ENCODE measurements at places on chromosomes 7 and 10. TPM values are rescaled to one million over a fixed set of nuclear protein-coding genes. Genes with fewer than 3 reads are reported as not detected.

- DNase-seq: no peak
These were observed 9.5 kb downstream of the PLXDC2 start for GRCh38 chr10:19825700-19826099.

DNA sequence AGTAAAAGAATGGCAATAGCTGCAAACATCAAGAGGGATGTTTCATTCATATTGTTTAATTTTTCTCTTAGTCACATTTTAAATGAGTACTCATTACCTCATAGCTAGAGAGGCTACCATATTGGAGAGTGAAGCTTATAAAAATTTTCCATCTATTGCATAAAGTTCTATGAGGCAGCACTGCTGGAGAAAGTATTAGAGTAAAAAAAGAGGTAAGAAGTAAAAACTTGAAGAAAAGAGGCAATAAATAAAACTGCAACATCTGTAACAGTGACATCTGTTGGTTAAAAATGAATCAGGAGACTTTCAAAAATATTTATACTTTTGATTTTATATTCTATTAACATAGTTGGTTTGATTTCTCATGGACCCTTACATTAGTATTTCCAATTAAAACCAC, 284.5 kb upstream of the SEMA3D start:
- no peak for DNase-seq

Gene CHAT
- total RNA-seq: not detected

DNA sequence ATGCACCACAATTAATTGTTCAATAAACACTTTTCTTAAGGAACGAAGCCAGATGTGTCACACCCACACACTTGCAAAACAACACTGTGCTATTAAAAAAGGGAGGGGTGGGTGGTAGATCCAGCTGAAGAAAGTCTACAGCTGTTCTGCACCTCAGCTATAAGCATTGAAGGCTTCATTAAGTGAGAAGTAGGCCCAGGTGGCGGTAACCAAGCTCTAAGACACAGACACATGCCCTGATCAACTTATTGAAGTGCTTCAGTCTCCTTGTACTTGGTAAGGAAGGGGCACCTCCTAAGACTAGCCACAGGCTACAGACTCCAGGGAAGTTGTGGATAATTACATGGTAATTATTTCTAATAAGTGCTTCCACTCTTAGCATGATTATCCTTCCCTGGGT, 4.5 kb upstream of the CPVL start:
- DNase-seq: no peak

- no peak for DNase-seq
These were observed 253.4 kb downstream of the GALNT17 start for GRCh38 chr7:71385330-71385729.

DNA sequence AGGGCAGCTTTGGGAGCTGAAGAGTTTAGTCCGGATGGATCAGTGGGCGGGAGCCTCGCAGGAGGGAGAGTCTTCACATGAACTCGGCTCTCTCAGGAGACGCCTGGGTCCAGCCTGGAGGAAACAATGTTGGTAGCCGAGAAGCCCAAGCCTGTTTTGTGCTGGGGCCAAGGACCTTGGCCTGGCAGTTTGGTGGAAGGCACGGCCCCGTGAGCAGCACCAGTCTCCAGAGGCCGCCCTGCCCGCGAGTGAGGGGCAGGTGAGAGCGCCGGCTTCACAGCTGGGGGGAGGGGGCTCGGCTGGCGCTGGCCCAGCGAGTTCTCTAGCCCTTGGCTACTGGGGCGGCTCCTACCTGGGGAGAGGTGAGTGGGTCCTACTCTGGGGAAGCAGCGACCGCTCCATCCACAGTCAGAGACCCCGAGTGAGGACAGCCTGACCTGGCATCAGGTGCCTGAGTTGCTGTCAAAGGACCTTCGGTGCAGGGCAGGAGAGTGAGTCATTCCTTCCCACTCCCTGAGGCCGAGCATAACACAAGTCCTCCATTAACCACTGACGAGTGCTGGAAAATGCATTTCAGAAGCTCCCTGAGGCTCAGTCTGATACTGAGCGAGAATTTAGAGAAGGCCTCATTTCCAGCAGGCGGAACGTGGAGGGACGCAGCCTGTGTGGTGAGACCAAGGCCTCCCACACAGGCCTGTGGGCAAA, 89.3 kb upstream of the DIP2C start:
- no peak for DNase-seq

DNA sequence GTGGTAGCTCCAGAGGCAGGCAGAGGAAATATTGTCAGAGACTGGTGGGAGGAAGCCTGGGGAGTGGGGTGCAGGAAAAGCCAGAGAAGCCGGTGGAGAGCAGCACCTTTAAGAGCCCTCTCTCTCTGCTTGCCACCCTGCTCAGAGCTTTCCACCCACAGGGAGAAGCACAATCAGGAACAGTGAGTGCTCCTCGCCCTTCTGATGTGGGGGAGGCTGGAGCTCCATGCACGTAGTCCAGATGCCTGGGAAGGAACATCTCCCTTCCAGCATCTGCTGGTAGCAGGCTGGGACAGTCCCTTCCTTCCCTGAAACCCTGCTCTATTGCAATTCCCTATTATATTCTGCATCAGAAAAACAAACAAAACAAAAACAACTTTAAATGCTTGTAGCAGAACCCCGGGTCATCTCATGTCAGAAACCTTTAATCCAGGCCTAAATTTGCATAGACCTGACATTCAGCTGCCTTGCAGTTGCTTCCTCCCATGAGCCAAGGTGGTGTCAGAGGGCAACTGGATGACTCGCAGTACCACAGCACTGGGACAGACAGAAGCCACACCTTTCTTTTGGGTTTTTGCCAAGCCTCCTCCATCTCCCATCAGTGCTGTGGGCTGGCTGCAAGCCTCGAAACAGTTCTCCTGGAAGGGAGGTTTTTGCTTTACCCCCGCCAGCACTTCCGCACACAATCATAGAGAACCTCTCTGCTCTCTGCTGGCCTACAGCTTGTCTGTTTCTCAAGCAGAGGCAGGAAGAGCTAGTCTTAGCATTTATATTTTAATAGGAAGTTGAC, 13.1 kb downstream of the AVPI1 start:
- DNase-seq: no peak

Gene ITPRID1
- total RNA-seq: not detected

DNA sequence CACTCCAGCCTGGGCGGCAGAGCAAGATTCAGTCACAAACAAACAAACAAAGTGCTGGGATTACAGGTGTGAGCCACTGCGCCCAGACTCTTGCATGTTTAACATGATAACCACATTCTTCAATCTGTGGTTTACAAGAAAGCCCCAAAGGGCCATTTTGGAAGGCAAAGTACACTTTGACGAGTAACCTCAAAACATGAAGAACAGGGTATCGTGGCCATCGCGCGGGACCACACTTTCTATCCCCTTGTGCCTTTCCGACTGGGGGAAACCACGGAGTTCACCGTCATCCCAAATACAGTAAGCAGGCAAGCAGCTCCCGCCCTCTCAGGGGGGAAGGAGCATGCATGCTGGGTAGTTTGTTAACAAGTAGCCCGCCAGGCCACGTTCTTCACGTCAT, 125.2 kb downstream of the RNF216 start:
- DNase-seq: no peak

DNA sequence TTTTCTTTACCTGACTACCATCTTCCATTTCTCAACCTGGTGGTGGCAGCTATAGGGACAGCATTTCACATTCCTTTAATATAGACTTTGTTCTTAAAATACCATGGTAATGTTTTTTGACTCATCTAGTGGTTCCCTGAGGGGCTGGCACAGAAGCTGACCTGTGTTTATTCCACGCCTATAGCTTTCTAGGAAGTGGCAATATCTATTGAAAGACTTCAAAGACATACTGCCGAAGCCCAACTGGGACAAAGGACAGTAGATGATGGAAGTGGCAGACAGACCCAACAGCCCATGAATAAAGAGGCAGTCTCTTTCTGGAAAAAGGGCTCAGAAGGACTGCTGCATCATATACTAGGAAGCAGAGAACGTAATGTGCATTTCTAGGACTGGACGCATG, 11.2 kb downstream of the SUN3 start:
- no peak for DNase-seq

DNA sequence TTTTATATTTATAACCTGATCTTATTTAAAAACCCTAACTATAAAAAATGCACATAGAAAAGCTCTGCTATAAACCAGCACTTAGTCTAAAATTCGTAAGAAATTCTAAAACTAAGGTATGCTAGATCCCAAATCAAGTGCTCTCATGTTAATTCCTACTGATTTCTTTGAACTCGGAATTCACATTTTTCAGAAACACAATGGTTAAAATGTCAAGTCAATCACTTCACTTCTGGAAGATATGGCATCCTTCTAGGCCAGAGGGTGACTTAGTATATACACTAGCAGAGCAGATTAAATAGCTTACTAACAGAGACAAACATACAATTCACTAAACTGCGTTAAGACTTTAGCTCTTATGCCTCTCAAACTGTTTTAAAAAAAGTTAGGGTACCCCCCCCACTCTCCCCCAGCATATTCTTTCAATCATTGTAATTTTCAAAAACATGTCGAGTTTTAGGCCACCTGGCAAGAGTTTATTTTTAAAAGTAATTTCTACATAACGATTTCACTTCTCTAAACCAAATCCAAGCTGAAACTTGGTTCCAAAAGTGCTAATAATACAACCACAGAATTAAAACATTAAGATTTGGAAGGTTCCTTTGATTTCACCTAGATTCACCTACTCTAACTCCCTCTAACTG, 129.4 kb downstream of the NRBF2 start:
- no peak for DNase-seq

Gene HOXA9
- not detected for total RNA-seq

DNA sequence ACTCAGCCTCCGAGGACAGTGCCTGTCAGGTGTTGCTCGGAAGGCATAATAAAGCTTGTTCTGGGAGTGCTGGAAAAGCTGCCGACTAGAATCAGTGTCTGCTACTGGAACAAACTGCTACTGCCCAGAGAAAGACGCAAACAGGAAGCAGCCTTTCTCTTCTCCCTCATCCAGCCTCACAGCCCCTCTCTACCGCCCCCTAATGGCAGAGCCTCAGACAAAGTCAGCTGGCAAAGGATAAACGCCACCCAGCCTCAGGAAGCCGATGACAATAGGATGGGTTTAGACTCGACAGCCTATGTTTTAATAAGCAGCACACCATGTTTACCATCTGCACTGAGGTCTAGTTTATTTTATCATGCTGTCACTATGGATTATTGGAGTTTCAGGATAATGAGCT, 169.5 kb upstream of the LYZL1 start:
- no peak for DNase-seq

Gene FRMPD2
- total RNA-seq: 0.20 TPM

- DNase-seq: no peak
These were observed 1194.7 kb downstream of the CNTNAP2 start for GRCh38 chr7:147311336-147311735.

DNA sequence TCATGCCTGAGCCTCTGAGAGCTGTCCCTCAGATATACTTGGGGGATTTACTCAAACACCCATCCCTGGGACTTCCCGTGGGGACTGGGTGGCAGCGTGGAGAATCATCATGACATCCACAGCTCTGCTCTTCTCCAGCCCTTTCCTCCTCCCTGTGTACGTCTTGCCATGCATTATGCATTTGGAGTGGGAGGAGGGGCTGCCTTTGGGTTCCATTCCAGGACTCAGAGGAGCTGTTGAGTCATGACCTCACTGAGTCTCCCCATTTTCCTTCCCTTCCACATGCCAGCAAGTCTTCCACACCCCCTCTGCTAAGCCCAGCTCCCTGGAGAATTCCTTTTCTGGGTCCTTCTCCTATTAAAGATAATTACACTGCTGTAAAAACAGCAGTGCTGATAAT, 480.7 kb downstream of the SORCS3 start:
- DNase-seq: no peak

DNA sequence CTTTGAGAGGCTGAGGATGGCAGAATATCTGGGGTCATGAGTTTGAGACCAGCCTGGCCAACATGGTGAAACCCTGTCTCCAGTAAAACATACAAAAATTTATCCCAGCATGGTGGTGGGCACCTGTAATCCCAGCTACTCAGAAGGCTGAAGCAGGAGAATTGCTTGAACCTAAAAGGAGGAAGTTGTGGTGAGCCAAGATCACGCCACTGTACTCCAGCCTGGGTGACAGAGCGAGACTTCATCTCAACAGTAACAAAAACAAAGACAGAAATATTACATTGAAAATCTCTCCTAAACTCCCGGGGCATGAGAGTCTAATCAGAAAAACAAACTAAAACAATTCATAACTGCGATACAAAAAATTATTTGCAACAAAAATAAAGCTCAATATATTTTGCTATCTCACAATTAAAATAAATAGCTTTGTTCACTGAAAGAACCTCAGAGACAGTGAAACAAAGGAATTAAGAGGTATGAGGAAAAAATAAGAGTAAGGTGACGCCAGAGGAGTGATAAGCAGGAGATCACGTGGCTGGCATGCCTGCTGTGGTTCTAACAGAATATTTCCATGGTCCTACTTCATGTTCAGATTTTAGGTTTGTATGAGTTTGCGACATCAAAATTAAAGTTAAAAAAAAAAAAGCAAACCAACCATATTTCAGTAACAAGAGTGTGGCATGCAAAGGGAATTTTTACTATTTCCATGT, 527.7 kb upstream of the POM121L12 start:
- no peak for DNase-seq

DNA sequence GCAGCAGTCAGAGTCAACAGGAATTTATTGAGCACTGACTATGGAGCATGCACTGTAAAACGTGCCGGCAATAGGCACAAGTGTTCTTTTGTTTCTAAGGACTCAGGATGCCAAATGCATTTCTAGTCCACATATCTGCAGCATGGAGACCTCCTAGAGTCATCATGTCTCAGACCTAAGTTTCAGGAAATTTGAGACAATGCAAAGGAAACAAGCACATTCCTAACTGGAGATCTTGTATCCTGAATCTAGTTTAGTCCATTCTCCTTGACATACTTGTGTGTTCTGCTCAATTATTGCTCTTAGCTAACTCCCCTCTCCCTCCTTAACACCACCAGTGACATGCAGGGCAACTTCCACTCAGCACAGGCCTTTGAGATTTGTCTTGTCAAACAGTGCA, 173.2 kb downstream of the ZNF438 start:
- no peak for DNase-seq

Gene IFIT1B
- total RNA-seq: not detected

Gene EPHA1
- not detected for total RNA-seq

Gene FAM241B
- total RNA-seq: 9.0 TPM

DNA sequence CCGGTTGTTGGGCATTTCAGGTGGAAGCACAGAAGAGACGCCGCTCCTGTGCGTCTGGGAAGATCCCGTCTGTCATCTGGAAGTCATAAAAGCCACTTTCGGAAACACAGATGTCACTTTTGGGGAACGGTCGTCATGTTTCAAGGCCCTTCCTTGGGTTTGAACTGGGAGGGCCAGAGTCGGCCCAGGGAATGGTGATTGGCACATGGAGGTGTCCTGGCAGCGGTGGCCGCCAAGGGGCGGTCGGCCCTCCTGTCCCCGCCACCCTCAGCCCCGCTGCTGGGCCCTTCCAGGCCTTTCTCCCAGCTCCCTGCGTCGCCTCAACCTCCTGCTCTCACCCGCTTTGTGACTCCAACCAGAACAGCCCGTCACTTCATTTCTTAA, 115.2 kb upstream of the SFMBT2 start:
- DNase-seq: no peak

Gene MEOX2
- 8.1 TPM for total RNA-seq

- DNase-seq: peak; percentile 86
These were observed at the start of gene TRIP6 for GRCh38 chr7:100867040-100867775. Gene TRIP6, plus strand, starts transcription at chr7:100867387. Its CDS starts 111 bp downstream, at chr7:100867498.
